Naive thymus-derived CD4-positive, alpha-beta T cell (primary cell): ENCODE measurements at places on chromosomes 6 and 20.

GRCh38 chr6:7590918-7591302, 912 bp downstream of the SNRNP48 start:
- DNase-seq: no peak

GRCh38 chr6:107706516-107707115, 117.5 kb downstream of the SCML4 start:
- DNase-seq: no peak

- DNase-seq: no peak
These were observed 307.0 kb upstream of the ID4 start for GRCh38 chr6:19530188-19530587.

- DNase-seq: no peak
These were observed 2.3 kb downstream of the RPS12 start for GRCh38 chr6:132816660-132817059.

DNA sequence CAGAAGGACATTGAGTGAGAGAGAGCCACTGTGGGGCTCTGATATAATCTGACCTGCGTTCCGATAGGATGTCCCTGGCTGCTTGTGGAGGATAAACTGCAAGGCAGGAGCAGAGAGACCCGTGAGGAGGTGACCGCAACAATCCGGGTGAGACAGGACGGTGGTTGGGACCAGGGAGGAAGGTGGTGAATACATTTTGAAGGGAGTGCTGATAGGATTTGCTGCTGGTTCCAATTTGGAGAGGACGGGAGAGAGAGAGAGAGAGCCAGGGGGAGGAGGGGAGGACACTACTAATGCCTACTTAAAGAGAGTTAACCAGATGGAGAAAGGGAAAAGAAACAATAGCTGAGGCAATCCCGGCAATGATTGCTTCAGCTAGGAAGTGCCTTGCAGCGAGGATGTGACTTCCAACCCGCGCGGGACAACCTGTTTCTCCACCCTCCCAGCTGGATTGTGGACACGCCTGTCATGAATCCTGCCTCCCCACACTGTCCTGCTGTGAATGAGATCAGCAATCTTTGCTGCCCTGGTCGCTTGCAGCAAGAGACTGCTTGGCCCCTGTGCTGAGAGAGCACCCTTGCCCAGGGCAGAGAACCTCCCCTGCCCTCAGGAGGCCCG, 199.0 kb upstream of the KCNG1 start:
- no peak for DNase-seq

GRCh38 chr20:63958964-63959698, 2.9 kb upstream of the UCKL1 start:
- no peak for DNase-seq

DNA sequence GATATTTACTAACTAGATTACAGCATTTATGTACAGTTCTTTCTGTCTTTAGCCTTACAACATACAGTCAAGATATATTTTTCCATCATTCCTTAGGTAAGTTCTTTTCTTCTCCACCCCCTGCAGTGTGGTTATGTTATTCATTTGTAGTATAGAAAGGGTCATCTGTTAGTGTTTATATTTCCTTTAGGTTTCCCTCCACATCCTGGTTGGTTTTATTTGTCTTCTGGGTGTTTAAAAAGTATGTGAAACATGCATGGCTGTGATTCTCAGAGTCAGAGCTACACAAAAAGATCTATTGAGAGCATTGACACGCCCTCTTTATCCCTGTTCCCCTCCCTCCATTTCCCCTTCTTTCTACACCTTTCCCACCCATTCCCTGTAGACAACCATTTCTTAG, 20.1 kb downstream of the DHX35 start:
- DNase-seq: no peak

GRCh38 chr6:53375847-53376246, 27.1 kb upstream of the ELOVL5 start:
- DNase-seq: no peak

DNA sequence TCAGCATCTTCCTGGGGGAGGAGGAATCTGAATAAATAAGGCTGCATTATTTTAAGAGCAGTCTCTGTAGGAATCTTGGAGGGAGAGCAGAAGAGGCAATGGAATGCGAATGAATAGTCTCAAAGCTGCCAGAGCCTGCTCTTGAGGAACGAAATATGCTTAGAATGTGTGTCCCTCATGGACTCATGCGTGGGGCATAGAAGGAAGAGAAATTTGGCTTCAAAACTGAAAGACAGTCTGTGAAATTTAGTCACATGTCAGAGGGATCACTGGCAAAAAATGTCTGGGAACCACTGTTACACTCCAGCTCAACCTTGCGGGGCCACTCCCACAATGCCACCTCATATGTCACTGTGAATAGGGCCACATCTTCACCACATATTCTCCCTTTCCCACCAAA, 95.5 kb downstream of the GJA10 start:
- no peak for DNase-seq
